ENCODE measurements at places on chromosomes 5 and 9. TPM values are rescaled to one million over a fixed set of nuclear protein-coding genes. Genes with fewer than 3 reads are reported as not detected.

The SLC46A2 gene
- total RNA-seq = not detected

The ARSI gene
- 11.0 TPM for total RNA-seq

DNA sequence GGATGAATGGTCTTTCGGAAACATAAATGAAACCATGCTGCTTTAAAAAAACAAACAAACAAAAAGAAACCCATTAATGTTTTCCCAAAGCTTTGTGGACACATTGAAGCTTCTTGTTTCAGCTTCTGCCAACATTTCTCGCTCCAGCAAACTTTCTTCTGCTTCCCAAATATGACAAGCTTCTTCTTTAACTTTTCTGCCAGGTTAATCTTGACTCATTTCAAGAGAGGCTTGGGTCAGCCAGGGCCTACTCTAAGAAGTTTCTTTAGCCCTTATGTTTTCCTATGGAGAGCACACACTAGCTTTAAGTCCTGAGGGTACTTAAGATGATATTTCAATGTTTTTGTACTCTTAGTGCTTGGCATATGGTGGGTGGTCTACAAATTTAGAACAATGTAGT is 6.1 kb downstream of the ANXA1 start:
- DNase-seq = no peak

- DNase-seq = no peak
Observed at GRCh38 chr9:126453156-126453963, 126.7 kb downstream of the MVB12B start.

The PCDHB6 gene
- total RNA-seq = 0.38 TPM

The SPAG8 gene
- 1.4 TPM for total RNA-seq

DNA sequence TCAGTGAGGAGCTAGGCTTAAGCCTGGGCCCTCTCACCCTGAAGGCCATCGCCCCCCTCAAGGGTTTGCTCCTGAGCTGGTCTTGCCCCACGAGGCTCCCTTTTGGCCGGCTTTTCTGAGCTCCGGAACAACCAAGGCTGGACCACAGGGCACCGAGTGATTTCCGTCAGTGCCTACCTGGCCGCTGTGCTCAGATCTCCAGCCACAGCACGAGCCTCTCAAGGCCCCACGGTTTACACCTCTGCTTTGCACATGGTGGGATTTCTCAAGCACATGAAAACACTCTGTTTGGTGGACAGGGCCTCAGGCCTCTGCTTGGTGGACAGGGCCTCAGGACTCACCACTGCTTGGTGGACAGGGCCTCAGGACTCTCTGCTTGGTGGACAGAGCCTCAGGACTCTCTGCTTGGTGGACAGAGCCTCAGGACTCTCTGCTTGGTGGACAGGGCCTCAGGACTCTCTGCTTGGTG is 15.8 kb downstream of the CLPTM1L start:
- DNase-seq = no peak

The SLC27A6 gene
- total RNA-seq = not detected

The NMUR2 gene
- not detected for total RNA-seq

DNA sequence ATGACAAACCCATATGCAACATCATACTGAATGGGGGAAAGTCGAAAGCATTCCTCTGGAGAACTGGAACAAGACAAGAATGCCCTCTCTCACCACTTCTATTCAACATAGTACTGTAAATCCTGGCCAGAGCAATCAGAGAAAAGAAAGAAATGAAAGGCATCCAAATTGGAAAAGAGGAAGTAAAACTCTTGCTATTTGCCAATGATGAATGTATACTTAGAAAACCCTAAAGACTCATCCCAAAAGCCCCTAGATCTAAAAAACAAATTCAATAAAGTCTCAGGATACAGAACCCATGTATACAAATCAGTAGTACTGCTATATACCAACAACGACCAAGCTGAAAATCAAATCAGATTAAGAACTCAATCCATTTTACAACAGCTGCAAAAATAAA is 66.9 kb downstream of the SPATA31C2 start:
- DNase-seq = no peak

GRCh38 chr9:13770956-13771355 is 491.5 kb upstream of the MPDZ start:
- no peak for DNase-seq

The ELOVL7 gene
- total RNA-seq = not detected

DNA sequence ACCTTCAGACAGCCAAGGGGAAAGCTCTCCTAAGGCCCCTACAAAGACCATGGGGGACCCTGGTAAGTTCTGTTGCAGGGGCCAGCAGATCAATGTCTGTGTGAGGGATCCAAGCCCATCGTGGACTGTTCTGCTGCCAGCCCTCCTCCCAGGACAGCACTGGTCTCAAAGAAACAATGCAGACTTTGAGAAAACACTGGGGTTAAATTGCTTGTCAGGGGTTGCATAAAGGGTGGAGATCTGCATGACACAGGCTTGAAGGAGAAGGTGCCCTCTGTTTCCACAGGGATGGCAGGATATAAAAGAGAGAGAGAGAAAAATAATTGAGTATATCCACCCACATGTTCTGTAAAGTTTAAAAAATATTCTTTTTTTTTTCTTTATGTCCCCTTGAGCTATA is 157.6 kb upstream of the TBC1D2 start:
- no peak for DNase-seq

DNA sequence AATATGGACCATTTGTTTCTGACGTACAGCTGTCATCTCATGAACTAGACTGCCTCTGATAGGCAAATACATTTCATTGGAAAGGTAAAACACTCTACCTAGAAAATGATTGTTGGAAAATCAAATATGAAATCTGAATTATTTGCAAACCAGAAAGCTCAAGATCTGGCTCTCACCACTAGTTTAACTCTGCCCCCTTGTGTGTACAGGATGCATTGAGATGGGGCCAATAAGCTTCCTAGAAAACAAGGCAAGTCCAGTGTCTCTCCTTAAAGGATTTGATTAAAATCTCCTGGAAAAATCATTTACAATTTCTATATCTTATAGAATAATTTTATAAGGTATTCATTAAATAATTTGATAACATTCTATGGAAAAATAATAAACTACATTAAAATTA is 311.9 kb upstream of the ANKH start:
- peak; percentile 7 for DNase-seq

The DIRAS2 gene
- total RNA-seq = 0.13 TPM

The CDX1 gene
- total RNA-seq = not detected

- DNase-seq = no peak
Observed at GRCh38 chr5:60719329-60719728, 19.4 kb upstream of the DEPDC1B start.

DNA sequence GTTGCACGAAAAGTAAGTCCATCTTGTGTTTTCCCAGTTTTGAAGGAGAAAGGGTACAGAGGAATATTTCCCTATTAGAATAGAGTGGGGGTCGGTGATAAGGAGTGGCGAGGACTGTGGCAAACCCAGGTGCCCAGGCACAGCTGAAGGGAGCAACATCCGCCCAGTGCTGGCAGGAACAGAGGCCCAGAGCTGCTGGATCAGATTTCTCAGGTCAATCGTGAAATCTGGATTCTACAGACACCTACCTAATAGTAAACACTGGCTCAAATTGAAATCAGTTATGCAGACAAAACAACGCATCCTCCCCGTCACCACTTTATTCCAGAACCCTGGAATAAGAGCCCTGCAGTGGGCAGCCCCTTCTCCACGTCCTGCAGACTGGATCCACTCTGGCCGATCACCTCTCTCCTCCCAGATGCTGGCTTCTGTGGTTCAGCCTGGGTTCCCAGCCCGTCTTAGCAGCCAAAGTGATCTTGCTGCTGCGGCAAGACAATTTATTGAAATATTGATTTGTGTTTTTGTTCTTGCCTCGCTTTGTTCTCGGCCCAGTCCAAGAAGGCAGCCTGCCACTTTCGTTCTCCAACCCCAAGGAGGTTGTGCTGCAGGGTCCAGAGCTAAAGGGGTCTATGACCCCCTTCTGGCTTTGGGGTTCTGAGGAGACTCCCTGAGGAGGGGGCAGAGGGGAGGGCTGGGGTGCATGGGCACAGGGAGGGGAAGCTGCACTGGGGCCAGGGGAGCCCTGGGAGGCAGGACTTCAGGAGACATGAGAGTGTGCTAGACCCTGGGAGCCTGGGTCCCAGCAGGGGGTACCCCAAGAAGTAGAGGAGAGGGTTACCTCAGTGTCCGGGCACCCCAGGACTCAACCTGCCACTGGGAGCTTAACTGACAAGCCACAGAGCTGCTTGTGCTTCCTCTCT is 103.3 kb downstream of the ZNF354C start:
- DNase-seq = no peak

The KIF12 gene
- not detected for total RNA-seq

DNA sequence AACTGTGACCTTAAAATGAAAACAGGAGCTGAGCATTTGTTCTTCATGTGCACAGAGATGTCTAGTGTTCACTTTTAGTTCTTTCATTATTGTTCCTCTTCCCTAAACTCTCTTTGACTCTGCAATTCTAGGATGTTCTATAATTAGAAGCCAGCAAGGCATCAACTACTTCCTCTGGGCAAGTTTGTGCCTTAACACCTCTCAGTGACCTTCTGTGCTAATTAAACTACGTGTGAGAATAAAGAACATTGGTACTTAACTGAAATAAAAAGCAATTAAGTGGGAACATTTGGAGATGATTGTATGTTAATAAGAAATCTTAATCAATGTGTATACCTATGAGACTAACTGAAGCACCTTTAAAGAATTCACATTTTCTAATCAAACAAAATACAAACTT is 242.8 kb downstream of the RASEF start:
- no peak for DNase-seq

DNA sequence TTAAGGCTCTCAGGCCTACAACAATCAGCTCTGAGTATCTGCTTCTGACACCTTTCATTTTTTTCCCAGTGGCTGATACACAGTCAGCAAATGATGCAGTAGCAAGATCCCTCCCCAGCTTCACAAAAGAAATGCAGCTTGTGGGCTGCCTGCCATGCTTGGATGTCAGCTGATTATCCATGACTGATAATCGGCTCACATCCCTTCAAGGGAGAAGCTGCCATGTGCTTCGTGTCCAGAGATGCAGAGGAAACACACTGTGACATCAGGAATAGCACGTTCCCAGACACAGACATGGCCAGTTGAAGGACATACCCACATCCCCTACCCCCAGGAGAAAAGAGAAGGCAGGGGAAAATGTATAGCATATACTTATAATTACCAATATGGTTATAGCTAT is 27.9 kb downstream of the TMEM215 start:
- DNase-seq = no peak

- no peak for DNase-seq
Observed at GRCh38 chr9:127095411-127095810, 27.0 kb downstream of the ANGPTL2 start.

All from LHCN-M2 (cell line).